SHP77 (cell line): ENCODE measurements at places on chromosomes 11 and 22.

DNA sequence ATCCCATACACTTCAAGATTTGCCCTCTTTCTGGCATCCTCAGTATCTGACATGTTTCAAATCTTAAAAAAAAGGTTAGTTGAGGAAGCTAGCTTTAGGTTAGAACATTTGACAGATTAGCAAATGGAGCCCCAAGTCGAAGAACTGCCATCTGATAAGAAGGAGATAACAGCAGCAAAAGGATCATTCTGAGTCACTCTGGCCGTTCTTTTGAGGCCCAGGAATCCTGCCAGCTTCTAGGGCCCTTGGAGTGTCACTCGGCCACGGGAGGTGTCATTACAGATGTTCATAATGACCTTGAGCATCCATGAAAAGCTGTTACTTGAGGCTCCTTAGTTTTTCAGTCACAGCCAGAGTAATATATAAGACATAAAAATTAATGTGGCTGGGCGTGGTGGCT is 132.1 kb upstream of the RASSF10 start:
- no peak for DNase-seq

DNA sequence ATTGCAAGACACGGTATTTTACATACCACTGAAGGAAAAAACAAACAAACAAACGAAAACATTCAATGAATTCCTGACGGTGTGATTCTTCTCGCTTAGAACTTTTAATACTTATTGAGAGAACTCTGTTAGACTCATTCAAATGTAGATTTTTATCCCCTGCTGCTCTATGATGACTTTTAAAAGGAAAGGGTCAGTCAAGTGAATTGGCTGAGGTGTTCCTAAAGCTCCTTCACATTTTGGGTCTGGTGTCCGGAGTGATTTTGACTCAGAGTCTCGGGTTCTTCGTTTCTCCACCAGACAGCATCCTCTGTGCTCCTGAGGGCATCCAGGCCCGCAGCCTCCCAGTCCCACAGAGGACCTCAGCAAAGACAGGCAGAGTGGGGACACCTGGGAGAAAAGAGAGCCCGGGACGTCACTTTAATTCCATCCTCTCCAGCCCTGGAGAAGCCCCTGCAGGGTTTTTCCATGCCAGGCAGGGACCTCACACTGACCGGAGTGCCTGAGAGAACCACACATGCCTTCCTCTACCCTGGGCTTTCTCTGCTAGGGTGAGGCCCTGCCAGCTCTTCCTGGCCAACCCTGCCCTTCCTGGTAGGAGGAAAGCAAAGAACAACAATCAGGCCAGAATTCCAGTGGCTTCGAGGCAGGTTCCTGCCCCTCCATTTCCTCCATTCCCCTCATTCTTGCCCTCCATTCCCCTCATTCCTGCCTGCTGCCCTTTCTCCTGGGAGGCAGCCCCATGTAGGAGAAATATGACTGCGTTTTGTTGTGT is 1.4 kb upstream of the CSF2RB start:
- no peak for DNase-seq

DNA sequence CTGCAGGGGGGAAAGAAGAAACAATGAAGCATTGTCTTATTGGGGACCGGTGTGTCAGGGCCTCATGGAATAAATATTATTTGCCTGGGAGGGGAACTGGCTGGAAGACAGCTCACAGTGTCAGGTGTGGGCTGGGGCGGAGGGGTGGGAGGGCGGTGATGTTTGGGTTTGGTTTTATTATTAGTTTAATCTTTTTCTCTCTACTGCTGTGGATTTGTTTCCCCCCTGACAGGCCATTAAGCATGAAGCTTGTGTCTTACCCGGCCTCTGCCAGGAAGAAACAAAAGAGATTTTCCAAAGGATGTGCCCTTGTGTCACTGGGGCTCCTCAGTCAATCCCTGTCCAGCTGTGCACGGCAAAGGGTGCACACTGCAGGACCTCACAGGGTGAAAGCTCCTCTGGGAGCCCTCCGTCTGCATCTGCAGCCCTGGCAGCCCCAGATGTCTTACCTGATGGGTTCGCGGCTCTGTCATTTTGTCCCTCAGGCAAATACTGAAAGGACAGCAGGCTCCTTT is 203.1 kb upstream of the TMEM45B start:
- no peak for DNase-seq

DNA sequence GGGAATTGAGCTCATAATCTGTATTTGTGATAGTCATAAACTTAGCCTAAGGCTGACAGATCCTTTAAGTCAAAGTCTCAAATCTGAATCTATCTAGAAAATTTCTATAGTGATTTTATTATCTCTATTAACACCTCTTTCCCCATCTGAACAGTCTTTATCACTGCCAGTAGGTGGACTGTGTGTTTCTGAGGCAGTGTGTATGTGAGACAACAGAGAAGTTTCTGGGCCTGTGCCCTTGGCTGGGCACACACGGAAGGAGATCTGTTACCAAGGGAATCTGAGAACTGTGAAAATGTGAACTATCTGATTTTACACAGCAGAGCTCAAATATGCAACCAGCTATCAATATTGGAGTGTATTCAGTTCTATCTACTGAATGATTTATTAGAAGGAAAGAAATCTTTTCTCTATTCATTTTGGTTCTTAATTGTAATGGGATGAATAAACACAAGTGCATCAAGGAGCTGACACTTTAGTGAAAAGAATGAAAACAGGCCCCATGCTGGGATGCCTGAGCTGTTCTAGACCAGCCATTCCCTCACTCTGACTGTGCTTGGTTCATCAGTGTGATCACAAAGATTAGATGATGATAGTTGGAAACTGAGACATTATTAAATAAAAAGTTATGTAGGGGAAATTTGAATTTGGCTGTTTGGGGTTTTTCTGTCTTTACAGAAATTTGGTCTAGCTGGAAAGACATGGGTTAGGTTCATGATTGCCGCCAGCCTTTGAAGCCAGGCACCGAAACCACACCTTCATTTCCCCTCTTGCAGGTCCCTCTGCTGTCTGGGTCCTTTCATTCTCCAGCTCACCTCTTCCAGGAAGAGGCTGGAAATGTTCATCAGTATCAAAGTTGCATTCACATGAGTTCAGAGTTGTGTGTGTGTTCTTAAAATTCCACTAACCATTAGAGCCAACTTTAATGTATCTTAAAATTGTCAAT is 68.1 kb downstream of the LIF start:
- no peak for DNase-seq

DNA sequence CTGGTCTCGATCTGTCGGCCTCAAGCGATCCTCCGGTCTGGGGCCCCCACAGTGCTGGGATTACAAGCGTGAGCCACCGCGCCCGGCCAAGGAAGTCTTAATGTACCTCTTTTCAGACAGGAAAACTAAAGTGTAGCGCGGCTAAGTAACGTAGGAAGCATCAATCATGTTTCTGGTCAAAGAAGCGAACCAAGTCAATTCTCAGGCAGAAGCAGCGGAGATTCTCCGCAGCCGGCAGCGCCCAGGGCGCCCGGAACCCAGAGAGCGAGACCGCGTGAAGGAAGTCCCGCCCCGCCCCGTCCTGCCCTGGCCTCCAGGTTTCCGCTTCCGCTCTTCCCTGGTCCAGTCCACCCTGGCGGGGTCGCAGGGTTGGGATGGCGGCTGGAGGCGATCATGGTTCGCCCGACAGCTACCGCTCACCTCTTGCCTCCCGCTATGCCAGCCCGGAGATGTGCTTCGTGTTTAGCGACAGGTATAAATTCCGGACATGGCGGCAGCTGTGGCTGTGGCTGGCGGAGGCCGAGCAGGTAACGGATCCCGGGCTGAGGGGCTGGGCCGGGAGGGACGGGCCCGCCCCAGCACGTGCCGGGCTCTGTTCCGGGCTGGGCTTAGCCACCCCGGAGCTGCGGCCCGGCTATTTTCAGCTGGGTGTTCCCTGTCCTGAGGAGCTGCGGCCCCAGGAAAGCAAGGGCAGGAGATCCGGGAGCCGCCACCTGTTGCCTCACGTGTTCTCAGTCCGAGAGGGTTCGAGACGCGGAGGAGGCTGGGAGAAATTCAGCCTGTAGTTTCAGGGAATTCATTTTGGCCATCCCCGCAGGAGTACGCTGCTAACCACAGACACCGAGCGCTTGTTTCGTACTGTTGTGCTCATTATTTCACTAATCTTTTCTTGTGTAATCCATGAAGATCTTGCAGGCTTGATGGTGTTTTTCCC is at the start of gene ADSL:
TSS of gene ADSL (plus strand) at position 316 of the 934 bp plus-strand sequence. CDS start at position 375, 59 bp downstream.
- DNase-seq = peak; percentile 84

GRCh38 chr11:1480191-1480554 is 6.4 kb downstream of the MOB2 start:
- no peak for DNase-seq

DNA sequence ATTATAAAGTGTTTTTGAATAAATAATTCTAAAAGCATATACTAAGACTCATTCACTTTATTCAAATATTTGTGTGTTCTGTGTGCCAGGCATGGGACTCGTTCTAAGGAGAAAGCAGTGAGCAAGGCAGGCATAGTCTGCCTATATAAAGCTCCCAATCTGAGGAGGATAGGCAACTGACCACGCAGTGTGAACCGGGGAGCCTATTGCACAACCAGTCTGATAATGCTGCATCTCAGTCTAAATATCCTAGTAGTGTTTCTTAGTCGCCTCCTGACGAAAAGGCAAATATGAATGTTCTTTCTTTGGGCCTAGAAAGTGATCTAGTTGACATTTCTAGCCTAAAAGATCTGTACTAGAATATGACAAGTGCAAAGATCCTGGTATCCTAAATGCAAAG is 98.3 kb downstream of the C11orf65 start:
- DNase-seq = no peak

DNA sequence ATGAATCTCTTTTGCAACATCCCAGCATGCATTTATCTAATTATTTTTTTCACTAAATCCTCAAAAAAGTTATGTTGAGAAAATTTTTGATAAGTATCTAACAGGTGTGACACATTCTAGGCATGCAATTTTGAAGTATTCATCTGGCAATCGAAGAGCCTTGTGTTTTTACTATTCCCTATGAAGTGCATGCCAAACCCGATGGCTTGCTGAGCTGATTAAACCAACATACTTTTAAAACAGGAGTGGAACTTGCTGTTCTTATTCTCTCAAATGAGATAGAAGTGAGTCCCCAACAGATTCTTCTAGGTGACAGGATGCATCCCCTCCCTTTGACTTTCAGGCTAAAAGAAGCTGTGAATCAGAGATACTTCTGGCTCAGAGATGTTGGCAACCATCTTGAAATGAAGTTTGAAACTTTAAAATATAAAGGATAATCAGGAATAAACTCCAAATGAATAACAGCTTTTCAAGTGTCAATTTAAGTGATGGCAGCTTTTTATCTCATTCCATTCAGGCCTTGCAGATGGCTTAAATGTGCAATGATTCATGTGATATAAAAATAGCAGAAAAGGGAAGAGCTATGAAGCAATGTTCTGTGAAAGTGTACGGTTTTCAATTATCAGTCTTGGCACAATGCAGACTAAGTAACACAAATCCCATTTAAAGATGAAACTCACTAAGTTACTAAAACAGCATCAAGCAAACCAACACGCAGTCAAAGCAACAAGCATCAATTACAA is 67.7 kb downstream of the APOL5 start:
- no peak for DNase-seq

DNA sequence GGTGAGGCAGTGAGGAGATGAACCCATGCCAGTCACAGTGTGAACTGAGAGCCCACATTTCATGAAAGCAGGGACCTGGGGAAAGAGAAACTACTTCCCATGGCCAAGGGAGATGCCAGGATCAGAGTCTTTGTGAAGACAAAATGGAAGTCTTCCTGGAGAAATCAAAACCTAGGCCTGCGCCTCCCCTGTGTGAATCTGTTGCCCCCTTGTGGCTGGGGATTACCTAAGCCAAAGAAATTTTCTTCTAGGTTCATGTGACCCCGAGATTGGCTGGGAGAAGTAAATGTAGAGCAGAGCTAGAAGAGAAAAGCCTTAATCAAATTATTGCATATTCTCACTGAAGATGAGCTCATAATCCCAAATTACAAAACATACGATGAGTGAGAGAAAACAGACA is 1075.3 kb downstream of the TBC1D22A start:
- DNase-seq = peak; percentile 27

DNA sequence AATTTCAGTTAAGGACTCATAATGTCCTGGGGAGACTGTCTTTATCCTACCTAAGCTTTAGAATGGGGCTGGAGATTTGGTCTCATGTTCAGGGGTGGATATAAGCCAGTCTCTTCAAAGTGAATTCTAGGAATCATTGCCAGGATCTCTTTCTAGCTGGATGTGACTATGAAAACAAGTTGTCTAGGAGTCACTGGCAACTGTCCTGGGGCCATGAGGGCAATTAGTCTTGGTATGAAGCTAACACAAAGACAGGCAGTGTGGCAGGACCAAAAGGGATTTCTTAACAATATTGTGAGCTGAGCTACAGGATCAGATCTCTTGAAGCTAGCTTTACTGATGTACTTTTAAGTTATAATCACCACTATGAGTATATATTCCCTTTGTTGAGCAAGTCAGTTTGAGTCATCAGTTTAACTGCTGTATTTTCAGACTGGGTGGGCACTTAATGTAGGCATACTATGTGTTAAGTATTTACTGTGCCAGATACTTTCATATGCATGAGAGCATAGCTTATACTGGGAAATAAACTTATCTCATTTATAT is 390.0 kb upstream of the CCDC90B start:
- DNase-seq = no peak

GRCh38 chr11:9203691-9204311 is 61.3 kb downstream of the DENND5A start:
- DNase-seq = no peak

DNA sequence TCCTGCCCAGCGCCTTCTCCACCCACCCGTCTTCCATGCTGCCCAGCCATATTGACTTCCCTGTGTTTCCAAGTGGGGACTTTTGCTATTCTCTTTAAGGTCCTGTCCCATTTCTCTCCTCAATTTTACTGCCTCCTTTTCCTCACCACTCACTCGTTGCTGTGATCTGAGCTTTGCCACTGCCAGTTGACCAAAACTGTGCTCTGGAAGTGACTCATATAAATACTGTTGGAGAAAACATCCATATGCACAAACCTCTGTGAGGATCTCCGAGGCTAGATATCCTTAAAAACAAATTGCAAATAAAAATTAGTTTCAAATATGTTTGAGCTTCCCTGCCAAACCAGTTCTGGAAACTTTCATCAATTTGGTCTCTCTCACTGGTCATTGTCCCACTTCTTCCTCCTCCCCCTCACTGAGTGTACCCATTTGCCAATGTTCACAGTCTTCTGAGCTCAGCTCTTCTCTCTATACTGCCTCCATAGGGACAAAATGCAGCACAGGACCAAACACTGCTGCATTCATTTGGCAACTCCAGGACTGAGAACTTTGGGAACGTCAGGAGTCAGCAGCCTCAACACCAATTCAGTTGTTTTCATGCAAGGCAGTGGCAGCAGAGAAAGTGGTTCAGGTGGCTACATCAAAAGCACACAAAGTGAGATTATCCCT is 34.0 kb upstream of the MMP13 start:
- DNase-seq = no peak
